Mesendoderm (in vitro differentiated cells): ENCODE measurements at places on chromosomes 7 and 10.

DNA sequence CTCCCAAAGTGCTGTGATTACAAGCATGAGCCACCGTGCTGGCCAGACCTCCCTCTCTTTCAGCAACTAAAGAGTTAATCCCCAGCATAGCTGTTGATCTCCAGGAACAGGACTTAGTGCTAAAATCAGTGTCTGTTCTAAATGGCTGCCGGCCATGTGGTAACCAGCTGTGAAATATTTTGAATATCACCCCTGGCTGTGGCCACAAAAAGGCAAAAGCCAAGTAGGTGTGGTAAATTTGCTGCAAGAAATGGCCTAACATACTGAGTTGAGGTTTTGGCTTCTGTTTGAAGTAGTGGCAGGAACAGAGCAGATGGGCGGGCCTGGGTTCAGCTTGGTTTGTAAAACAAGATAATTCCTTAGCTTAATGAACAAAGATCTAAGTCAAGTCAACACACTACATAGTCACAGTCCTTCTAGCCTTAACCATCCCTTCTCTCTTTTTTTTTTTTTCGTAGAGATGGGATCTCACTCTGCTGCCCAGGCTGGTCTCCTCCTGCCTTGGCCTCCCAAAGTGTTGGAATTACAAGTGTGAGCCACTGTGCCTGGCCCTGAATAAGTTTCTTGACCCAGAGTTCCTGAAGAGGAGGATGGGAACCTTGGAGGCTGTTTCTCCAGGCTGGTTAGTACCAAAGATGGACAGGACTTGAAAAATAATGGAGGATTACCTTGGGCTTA is 22.7 kb upstream of the AGFG2 start:
- peak; percentile 88 for DNase-seq

DNA sequence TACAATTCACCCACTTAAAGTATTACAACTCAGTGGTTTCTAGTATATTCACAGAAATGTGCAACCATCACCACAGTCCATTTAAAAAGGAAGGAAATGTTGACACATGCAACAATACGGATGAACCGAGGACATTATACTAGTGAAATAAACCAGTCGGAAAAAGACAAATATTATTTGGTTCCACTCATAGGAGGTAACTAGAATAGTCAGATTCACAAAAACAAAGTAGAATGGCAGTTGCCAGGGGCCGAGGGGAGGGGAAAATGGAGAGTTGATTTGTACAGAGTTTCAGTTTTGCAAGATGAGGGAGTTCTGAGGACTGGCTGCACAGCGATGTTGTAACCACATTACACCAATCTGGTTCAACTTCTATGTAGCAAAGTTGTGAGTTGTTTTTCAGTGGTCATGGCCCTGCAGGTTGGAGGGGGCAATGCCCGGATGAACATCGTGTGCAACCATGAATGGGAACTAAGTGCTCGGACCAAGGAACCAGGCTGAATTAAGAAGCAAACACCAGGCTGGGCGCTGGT is 17.6 kb upstream of the TNPO3 start:
- no peak for DNase-seq

GRCh38 chr7:101300465-101301376 is 20.9 kb downstream of the IFT22 start:
- DNase-seq, result no peak

DNA sequence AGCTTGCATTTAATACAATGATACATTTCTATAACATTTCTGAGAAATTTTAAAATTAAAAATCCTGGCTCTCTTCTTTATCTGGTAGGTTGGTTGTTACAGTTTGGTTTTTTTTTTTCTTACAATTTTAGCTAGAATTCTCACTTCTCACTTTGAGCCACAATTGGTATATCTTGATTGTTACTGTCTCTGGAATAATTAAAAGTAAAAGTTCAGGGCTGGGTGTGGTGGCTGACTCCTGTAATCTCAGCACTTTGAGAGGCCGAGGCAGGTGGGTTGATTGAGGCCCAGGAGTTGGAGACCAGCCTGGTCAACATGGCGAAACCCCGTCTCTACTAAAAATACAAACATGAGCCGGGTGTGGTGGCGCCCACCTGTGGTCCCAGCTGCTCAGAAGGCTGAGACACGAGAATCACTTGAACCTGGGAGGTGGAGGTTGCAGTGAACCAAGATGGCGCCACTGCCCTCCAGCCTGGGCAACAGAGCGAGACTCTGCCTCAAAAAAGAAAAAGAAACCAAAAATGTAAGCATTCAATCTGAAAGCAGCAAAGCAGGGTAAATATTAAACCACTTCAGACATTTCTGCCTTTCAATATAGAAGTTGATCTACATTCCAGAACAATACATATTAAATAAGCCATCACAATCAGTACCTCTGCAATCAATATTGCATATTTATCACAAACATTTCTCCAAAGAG is 88.6 kb upstream of the PFKP start:
- no peak for DNase-seq

GRCh38 chr10:70328018-70328417 is 44.2 kb upstream of the NPFFR1 start:
- DNase-seq, result no peak

DNA sequence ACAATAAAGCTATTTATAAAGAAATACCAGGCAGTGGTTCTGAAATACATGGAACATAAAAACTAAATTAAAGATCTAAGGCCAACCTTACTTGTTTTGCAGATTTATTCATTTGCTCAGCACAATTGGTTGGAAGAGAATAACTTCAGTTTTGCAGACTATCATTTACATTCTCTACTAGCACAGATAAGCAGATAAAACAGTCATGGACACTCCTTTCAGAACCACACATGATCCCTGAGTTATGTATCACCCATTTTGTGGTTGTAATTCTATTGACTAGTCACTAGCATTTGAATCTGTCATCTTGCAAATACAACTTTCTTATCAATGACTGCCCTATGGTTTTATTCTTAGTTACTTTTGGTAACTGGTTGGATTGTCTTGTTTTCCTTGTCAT is 45.1 kb downstream of the PRKAR2B start:
- no peak for DNase-seq

- DNase-seq, result no peak
Observed at GRCh38 chr10:78225594-78225993, 191.9 kb downstream of the RPS24 start.

DNA sequence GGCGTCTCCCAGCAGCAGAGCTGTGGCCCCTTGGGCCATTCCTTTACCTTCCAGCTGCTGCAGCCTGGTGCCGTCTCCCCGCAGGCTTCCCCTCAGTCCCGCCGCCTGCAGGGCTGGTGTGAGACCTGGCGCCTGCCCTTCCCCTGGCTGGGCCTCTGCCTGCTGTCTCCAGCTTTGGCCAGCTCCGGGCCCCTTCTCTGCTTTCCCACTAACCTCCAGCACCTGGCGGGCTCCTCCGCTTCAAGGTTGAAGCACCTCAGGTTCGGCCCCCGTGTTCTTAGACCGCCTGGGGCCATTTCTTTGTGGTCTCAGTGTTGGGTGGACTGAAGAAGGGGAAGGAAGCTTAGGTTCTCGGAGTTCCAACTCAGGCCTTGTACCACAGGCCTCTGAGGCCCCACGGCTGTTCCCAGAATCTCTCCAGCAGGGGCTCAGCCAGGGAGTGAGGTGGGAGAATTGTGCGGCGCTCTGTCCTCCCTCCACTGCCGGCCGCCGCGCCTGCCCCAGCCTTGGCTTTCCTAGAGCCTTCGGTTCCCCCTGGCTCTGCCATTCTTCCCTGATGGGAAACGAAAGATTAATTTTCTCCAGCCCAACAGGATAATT is 30.3 kb downstream of the GBX1 start:
- DNase-seq, result peak; percentile 57

DNA sequence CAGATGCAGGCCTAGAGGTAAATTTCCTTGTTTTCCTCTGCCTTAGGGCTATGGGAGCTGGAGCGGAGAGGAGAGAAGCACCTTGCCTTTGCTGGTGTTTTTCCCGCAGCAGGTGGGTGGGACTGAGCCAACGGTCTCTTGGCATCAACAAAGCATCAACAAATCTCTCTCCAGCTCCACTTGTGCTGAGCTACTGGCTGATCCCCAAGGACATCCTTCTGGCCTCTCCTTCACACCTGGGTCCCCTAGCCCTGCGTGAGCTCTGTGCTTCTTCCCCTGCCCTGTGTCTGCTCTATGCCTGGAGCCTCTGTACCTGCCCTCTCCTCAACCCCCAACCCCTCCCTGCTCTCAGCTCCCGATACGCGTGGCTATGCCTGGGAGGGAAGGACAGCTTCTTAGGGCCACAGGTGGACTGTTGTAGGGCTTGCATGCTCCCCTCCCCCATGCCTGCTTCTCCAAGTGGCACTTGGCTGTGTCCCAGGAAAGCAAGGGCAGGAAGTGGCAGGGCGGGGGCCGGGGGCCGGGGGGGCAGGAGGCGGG is 3.2 kb upstream of the CLDN4 start:
- DNase-seq, result peak; percentile 67

GRCh38 chr7:51471210-51471980 is 154.8 kb upstream of the COBL start:
- peak; percentile 52 for DNase-seq

GRCh38 chr7:142855114-142855743 is 353 bp downstream of the EPHB6 start:
- peak; percentile 25 for DNase-seq

DNA sequence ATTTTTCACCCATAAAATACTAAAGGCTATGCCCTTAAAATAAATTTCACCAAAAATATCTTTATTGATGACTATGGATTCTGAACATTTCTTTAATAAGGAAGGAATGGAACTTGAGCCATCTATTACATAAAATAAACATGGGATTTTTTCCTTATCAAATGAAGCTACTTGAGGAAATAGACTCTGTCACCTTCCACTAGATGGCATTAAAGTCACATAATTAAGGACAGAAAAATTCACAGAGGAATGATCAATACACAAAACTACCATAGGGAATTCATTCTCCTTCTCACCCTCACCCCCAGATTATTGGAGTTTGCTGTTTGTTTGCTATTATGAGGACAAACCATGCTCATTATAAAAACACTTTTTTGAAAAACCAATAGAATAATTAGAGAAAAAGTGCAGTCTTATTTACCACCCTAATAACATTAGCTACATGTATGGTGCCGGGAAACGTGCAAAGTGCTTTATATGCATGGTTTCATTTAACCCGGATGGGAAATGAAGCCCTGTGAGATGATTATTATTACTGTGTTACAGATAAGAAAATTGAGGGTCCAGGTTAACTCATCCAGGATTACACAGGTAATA is 21.1 kb upstream of the FOXI2 start:
- DNase-seq, result no peak

DNA sequence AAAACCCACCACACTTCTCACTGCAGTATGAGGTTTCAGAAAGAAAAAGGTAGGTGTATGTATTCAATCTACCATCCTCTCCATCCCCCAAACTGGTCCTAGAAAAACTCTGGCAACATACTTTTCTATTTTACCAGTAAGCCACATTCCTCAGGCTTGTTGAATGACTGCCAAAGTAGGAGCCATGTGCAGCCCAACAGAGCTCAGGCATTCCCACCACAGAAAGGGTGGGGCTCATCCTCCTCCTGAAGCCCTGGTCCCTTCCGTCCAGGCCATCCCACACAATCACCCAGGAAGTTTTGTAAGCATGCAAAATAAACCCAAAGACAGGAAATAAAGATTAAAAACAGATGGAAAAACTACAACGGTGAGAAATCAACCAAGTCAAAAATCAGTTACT is 57.2 kb downstream of the MAD1L1 start:
- DNase-seq, result peak; percentile 57
